Right ventricle myocardium superior (tissue), 1 donor: ENCODE measurements at places on chromosomes 1 and 21. TPM values are rescaled to one million over a fixed set of nuclear protein-coding genes. Genes with fewer than 3 reads are reported as not detected.

DNA sequence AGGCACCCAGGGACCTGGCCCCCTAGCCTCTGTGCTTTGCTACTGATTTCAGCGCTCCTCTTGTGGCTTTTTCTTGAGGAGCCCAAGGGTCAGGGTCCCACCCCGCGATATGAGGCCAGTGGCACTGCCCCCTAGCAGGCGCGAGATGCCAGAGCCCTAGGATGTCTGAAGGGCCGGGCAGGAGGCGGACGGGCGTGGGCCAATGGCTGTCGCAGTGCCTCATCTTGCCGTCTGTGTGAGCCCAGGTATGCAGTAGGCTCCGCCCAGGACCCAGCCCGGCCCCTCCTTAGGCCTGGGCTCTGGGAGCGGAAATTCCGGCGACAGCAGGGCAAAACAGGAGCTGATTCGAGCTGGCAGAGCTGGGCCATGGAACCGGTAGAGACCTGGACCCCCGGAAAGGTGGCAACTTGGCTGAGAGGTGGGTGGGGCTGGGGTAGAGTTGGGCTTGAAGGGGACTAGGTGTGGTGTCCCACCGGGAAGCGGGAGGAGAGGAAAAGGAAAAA lies at the start of gene CNKSR1:
Gene CNKSR1 (plus strand): TSS at position 310 of the 503 bp plus-strand sequence. CDS start 57 bp downstream, at position 367.
- no peak for DNase-seq

GRCh38 chr21:44372616-44373015 lies 19.2 kb downstream of the TRPM2 start:
- DNase-seq = no peak

GRCh38 chr1:2480986-2481364 lies 4.9 kb downstream of the PLCH2 start:
- no peak for DNase-seq

DNA sequence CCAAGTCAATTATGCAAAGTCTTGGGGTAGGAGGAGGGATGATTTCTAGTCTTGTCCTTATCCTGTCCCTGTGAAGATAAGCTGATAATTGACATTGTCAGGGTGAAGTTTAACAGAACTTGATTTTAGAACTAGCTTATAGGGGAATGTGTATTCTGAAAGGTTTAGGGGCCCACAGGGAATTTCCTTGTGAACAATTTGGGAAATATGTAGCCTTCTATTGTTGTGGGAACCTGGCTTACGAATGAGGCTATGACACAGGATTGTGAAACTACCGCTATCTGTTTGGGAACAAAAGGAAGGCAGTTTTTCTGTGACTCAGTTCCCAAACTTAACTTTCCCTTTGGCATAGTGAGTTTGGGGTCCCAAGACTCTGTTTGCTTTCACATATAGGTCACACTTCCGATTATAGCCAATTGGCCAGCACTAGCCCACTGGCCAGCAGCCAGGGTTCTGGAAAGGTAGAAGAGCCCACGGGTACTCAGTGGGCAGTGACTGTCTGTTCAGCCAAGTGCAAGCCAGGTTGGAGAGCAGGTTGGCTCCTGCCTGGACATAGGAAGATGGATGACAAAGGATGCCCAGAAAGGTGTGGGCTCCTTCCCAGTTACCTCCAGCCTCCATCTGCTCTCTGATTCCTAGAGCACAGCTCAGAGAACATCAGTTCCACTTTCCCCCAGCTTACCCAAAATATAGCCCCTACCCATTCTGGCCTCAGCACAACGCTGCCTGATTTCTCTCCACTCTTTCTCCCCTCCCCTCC lies 35.5 kb downstream of the H3-3A start:
- no peak for DNase-seq

DNA sequence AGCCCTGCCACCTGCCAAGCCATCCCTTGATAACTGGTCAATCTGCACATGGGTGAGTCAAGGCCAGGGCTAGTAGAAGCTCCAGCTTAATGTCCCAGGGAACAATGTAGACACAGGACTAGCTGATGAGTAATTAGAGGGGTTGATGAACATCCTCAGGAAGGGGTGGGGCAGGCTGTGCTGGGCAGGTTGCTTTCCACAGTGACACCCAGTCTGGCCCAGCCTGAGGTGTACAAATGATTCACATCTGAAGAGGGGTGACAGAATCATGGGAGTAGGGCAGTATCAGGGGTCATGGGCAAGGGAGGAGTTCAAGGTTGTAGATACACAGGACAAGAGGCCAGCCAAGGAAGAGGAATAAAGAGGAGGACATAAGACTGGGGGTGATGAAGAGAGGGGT lies 4.3 kb downstream of the LPAR3 start:
- DNase-seq = no peak

Gene ACBD3
- 23.8 TPM for total RNA-seq

GRCh38 chr1:82108843-82109242 lies 308.1 kb downstream of the ADGRL2 start:
- no peak for DNase-seq
